ENCODE measurements at places on chromosomes 11 and 22.

- no peak for DNase-seq
These were observed 32.5 kb downstream of the NOX4 start for GRCh38 chr11:89458716-89459115.

GRCh38 chr11:107752508-107752907, 40.7 kb upstream of the SLN start:
- no peak for DNase-seq

- DNase-seq: no peak
These were observed 87.6 kb downstream of the ETS1 start for GRCh38 chr11:128499613-128500253.

GRCh38 chr11:115963156-115963555, 458.9 kb upstream of the CADM1 start:
- no peak for DNase-seq

DNA sequence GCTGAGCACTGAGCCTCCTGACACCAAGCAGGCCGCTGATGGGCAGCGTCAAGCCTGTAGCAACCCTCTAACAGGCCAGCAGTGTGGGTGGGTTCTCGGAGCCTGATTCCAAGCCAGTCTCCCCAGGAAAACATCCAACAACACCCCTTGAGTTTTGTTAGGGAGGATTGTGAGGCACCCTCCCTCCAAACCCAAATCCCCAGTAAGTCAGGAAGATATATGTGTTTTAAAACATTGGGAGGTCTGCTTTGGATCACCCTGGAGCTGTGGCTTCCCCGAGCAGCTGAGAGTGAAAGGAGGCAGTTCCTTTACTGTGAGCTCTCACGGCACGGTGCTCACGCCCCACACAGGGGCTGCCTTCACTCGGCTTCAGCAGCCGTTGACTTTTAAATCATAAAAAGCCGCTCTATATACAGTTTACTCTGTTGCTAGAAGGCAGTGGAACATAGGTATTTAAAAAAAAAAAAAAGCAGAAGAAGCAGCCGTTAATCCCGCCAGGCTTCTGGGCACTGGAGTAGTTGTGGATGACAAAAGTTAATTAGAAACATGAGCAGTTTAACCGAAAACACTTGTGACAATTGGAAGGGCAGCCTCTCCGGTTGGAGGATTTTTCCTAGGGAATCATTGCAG, 218.6 kb downstream of the NAV2 start:
- no peak for DNase-seq

GRCh38 chr11:100013011-100013410, 674.1 kb upstream of the ARHGAP42 start:
- DNase-seq: no peak

GRCh38 chr22:23882370-23882769, 11.8 kb upstream of the MIF start:
- no peak for DNase-seq

DNA sequence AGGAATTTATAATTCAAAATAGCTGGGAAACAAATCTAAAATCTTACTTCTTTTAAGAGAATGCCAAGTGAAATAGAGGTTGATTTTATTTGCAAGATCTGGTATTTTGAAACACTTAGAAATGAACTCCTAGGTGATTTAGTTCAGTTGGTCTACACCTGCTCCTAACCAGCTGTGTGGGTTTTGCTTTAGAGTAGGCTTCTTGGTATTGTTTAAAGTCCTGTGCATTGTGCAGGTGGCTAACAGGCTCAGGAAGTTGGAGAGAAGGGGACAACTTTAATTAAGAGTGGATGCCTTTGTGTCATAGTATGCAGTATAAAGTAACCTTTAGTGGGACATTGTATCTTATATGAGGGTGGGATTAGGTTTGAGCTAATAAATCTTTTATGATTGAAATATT, 4.1 kb upstream of the RAG2 start:
- DNase-seq: no peak

- no peak for DNase-seq
These were observed 44.5 kb downstream of the ME3 start for GRCh38 chr11:86627776-86628455.

GRCh38 chr11:82675838-82676237, 57.8 kb downstream of the FAM181B start:
- no peak for DNase-seq

DNA sequence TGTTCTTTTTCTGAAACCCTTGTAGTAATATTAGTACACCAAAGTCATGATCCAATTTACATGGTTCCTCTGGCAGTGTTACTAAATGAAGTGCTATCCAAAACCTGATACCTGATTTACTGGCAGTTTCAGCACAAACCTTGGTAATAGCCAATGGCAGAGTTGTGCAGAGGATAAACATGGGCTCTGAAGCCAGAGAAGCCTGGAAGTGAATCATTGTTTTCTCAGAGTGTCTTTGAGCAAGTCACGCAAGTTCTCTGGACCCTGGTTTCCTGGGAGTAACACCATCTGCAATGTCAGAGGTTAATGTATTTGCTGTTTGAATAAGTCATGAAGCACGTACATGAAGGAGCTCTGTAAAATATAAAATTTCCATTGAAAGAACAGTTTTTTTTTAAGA, 222.3 kb upstream of the NARS2 start:
- no peak for DNase-seq

DNA sequence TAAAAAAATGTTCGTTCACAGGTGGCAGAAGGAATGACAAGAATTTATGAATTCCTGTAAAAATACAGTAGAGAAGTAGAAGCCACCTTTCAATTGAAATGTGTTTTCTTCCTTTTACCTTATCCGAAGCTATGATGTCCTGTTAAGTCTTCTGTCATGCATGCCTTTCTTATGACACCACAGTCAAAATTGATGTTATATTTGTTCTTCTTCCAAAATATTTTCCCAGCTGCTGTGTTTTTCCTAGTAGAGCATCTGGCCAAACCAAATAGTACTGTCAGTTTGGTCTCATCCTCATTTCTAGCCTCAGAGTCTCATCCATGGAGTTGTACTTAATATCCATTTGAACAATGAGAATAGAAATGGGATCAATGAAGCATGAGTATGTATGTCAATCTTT, 206.1 kb downstream of the PGR start:
- DNase-seq: no peak

DNA sequence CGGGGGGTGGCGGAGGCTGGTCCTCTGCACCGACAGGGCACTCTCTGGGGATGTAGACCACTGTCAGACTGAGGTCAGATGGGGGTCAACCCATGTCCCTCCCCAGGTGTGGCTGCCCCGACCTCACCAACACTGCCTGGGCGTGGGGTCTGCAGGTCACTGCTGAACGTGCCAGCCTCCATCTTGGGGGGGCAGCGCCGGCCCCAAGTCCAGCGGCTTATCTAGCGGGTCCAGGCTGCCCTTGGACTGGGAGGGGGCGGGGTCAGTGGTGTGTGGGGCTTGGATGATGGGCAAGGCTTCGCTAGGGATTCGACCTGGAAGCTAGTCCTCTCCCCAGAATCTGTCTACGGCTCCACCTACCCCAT, 178.2 kb downstream of the IGLL1 start:
- DNase-seq: no peak

DNA sequence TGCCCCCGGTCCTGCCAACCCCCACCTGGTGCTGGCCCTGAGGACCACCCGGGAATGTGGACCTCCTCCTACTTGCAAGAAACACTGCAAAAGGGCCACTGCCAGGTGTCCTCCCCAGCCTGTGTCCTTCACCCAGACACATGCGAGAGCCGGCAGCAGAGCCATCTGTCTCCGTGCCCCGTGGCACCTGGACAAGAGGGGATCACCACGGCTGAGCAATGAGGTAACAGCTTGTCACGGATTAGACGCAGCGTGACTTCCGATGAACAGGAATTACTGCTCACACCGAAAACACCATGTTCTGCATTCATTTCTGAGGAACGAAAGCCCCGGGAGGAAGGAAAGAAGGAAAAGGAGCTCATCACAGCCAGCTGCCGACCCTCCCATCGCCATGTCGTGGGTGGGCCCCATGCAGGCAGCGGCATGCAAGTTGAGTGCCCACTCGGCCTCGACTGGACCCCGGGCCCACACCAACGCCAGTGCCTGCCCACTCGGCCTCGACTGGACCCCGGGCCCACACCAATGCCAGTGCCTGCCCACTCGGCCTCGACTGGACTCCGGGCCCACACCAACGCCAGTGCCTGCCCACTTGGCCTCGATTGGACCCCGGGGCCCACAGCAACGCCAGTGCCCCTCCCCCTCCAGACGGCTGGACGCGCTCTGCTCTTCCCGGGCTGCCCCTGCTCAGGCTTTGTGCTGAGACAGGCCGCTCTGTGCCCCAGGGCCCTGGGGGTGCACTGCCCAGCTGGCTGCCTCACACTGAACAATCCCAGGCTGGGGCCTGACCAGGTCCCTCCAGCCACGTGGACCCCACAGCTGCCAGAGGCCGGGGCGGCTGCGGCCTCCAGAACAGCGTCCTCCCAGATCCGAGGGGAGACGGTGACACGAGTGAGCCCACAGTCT, 22.0 kb downstream of the CHID1 start:
- DNase-seq: no peak

GRCh38 chr11:111520560-111520959, 6.0 kb downstream of the HOATZ start:
- no peak for DNase-seq

DNA sequence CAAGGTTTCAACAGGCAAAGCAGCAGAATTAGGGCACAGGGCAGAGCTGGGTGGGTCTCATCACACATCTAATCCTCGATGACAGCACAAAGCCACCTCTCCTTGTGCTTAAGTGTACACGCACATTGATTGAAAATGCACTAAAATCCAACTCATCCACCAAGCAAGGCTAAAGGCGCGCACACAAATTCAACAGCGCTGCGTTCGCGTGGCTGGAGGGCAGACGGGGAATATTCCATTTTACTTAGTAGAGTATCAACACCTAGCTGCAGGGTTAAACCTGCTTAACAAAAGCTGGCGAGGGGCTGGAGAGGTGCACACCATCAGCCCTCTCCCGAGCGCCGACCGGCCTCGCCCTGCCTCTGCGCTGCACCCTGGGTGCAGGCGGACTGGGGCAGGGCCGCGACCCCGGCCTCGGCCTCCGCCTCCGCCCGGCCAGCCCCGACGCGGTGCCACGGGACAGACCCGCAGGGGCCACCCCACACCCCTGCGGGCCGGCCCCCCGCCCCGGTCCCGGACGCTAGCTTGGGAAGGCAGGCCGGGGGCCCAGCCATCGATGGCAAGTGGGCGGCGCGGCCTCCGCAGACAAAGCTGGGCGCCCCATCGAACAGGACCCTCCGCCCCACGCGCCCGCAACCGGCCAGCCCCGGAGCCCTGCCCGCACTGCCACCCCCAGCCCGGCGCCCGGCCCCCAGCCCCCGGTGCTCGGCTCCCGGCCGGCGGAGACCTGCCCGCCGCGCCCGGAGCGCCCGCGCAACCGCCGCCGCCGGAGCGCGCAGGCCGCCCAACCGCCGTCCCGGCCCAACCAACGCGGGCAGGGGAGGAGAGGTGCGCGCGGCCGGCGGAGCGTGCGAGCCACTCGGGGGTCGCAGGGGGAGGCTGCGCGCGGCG, 929 bp downstream of the PRDM10 start:
- DNase-seq: peak; percentile 42

GRCh38 chr11:75633409-75634066, 35.3 kb downstream of the MAP6 start:
- DNase-seq: no peak

DNA sequence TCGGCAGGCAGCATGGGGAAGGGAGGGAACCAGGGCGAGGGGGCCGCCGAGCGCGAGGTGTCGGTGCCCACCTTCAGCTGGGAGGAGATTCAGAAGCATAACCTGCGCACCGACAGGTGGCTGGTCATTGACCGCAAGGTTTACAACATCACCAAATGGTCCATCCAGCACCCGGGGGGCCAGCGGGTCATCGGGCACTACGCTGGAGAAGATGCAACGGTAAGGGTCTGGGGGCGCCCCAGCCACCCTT, 204 bp downstream of the FADS2 start:
- no peak for DNase-seq

GRCh38 chr22:19634226-19634975, 79.9 kb upstream of the SEPTIN5 start:
- DNase-seq: no peak

GRCh38 chr22:21718499-21718898, 17.1 kb downstream of the YPEL1 start:
- no peak for DNase-seq

DNA sequence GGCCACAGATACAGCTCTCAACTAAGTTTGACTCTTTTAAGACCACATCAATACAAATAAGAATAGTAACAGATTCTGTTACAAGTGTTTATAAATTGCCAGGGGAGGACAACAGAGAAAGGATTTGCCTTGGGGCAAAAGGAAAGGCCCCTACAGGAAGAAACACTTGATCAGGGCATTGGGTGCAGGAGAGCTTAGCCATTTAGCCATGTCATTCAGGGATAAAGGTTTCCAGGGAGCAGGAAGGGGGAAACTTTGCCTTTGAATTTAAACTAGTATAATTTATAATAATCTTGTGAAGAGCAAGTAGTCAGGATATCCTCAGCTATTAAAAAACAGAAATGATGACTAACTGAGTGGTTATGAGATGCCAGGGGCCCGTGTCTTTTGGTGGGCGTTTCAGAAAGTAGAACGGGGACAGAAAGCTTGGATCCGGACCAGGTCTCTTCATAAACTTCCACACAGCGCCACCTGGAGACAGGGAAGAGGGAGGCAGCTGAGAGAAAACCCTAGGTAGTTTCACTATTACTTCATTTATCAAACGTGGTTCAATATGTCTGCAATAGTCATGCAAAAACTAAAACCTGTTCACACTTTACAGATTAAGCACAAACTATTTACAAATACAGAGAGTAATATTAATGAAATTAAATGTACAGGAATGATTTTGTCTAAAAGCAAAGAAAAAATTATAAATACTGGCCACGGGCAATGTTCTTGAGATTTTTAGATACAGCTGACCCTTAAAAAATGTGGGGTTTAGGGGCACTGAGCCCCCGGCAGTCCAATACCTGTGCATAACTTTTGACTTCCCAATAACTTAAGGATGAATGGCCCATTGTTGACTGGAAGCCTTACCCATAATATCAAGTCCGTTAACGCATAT, 11.0 kb upstream of the SLC5A4 start:
- peak; percentile 77 for DNase-seq

GRCh38 chr11:29879560-29879959, 137.3 kb downstream of the KCNA4 start:
- no peak for DNase-seq

- no peak for DNase-seq
These were observed 391.9 kb upstream of the CADM1 start for GRCh38 chr11:115896084-115896483.

- no peak for DNase-seq
These were observed 2.2 kb downstream of the C11orf24 start for GRCh38 chr11:68269414-68270081.

DNA sequence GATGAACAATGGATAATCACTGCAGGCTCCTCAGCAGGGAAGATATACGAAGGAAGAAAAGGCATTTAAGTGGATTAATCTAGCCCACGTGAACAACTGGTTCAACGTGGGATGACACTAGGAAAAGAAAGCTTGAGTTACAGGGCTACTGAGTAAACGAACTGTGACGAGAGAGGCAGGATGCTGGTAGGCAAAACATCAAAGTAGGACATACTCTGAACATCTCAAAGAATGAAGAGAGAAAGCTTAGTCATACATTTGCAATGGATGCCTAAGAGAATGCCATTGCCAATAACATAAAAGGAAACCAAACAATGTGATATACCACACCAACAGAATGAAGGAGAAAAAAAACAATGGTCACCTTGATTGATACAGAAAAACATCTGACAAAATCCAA, 12.9 kb downstream of the USP28 start:
- no peak for DNase-seq

- DNase-seq: no peak
These were observed 108.5 kb upstream of the ALX4 start for GRCh38 chr11:44418456-44418830.
